ENCODE measurements at places on chromosomes 5 and 9. TPM values are rescaled to one million over a fixed set of nuclear protein-coding genes. Genes with fewer than 3 reads are reported as not detected.
A peak's percentile ranks its signal among the peaks of the same experiment; 100 is the strongest.

GRCh38 chr5:2757563-2758351 lies 6.3 kb upstream of the IRX2 start:
- no peak for DNase-seq

The ACOT12 gene
- total RNA-seq, result not detected

DNA sequence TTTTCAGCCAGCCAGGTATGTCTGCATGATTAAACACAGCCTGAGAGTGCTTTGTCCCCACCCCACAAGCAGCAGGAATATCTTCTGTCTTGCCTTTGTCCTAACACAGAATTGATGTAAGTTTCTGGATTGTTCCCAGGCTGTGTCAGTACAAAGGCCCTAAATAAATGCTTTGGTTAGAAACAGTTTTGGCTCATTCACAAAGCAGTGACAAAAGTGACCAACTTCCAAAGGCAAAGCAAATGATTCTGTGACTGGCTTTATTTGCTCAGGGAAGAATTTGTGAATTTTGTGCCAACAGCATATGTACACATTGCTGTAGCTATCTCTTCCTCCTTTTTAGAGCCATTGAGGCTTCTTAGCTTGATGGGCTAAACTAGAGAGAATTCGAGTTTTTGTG lies 133.7 kb downstream of the PLPPR1 start:
- DNase-seq, result peak; percentile 65

The TMEM174 gene
- not detected for total RNA-seq

The CEP72 gene
- total RNA-seq, result 9.4 TPM

The ZNG1E gene
- 126 TPM for total RNA-seq

DNA sequence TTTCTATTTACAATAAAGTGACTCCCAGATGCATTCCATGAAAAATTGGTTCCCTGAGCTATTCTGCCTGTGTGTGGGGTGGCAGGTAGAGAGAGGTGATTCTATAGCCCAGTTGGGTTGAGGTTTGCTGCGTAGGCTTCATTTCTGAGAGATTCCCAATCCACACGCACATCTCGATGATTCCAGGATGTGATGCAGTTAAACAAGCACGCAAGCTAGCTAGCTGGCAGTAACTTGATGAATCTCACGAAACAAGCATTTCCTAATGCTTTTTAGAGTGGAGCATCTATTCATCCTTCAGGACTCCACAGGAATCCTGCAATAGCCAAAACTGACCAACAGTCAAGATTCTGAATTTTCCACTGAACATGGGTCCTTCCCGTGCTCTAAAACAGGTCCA lies 43.8 kb upstream of the CER1 start:
- no peak for DNase-seq

DNA sequence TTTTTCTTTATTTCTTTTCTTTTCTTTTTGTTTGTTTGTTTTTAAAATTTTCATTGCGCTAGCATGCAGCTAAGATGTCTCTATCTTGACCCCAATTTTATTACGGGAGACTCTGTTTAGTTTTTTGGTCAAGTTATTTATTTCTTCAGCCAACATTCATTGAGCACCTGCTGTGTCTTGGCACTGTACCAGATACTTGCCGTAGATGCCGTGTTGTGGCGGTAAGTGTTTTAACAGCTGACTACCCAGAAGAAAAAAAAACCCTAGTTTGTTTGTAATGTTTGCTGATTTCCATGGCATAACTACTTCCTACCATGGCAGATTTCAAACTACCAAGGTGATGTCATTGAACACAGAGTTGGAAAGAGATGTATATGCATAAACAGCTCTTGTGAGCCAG lies 65.0 kb downstream of the UGCG start:
- DNase-seq, result no peak

The FBXO10 gene
- 2.8 TPM for total RNA-seq
